ENCODE measurements at places on chromosomes 1 and 21. TPM values are rescaled to one million over a fixed set of nuclear protein-coding genes. Genes with fewer than 3 reads are reported as not detected.

The TMEM82 gene
- total RNA-seq: not detected

The GPR37L1 gene
- total RNA-seq: not detected

The NBPF6 gene
- total RNA-seq: not detected

The F13B gene
- not detected for total RNA-seq
